PC-3 (cell line): ENCODE measurements at places on chromosomes 7 and 10. TPM values are rescaled to one million over a fixed set of nuclear protein-coding genes. Genes with fewer than 3 reads are reported as not detected.

The PALD1 gene
- 0.46 and 0.80 TPM in 2 replicates for total RNA-seq

The SPDYE2B gene
- not detected in 2 replicates for total RNA-seq

The FAM53B gene
- 16.5 and 19.4 TPM in 2 replicates for total RNA-seq

The AASS gene
- 0.91 and 1.3 TPM in 2 replicates for total RNA-seq

The IGFBP3 gene
- 120 and 136 TPM in 2 replicates for total RNA-seq

The LRRC61 gene
- 15.1 and 16.4 TPM in 2 replicates for total RNA-seq

The SEMA3A gene
- 13.7 and 16.9 TPM in 2 replicates for total RNA-seq

The CRTAC1 gene
- not detected in 2 replicates for total RNA-seq

The FAM13C gene
- total RNA-seq = 0.07 and 0.63 TPM in 2 replicates

The HOXA9 gene
- total RNA-seq = 69.0 and 85.3 TPM in 2 replicates

The STMP1 gene
- total RNA-seq = 7.1 and 8.8 TPM in 2 replicates

The OLAH gene
- not detected in 2 replicates for total RNA-seq

The SSC4D gene
- total RNA-seq = 0.86 and 1.3 TPM in 2 replicates

The TMEM178B gene
- 0.29 and 0.46 TPM in 2 replicates for total RNA-seq

The IL2RA gene
- not detected in 2 replicates for total RNA-seq

The CTAGE15 gene
- total RNA-seq = 0.29 and 1.3 TPM in 2 replicates

The CCDC71L gene
- 27.0 and 28.6 TPM in 2 replicates for total RNA-seq

The FKBP9 gene
- total RNA-seq = 62.3 and 63.4 TPM in 2 replicates

The TUBB8 gene
- total RNA-seq = not detected in 2 replicates

The NEUROD6 gene
- total RNA-seq = not detected in 2 replicates

The NKX2-3 gene
- total RNA-seq = 0.07 TPM in 1 of 2 replicates, not detected in the other

The BTAF1 gene
- total RNA-seq = 22.9 and 27.6 TPM in 2 replicates

The TMEM243 gene
- total RNA-seq = 16.6 and 18.8 TPM in 2 replicates

The DPYSL4 gene
- 10.2 and 10.9 TPM in 2 replicates for total RNA-seq

The ZMYND11 gene
- total RNA-seq = 17.0 and 17.1 TPM in 2 replicates

The PYROXD2 gene
- total RNA-seq = 3.1 and 9.4 TPM in 2 replicates

The RARRES2 gene
- 1.6 TPM in 1 of 2 replicates, not detected in the other for total RNA-seq

The HOGA1 gene
- total RNA-seq = 0.15 TPM in 1 of 2 replicates, not detected in the other

The IFIT5 gene
- total RNA-seq = 8.9 and 10.7 TPM in 2 replicates

The MKX gene
- total RNA-seq = 2.6 and 3.5 TPM in 2 replicates

The IRF5 gene
- total RNA-seq = 12.2 and 15.3 TPM in 2 replicates

The ANKRD1 gene
- 2.8 and 3.5 TPM in 2 replicates for total RNA-seq

The ANXA8L1 gene
- total RNA-seq = not detected in 2 replicates

The ACTR3C gene
- total RNA-seq = 7.8 and 10.8 TPM in 2 replicates

The C7orf57 gene
- 0.15 TPM in 1 of 2 replicates, not detected in the other for total RNA-seq

The OR6V1 gene
- not detected in 2 replicates for total RNA-seq

The ORAI2 gene
- 20.8 and 21.5 TPM in 2 replicates for total RNA-seq

The HOXA5 gene
- 7.0 and 7.5 TPM in 2 replicates for total RNA-seq

The CALHM1 gene
- not detected in 2 replicates for total RNA-seq

The SLC18A2 gene
- total RNA-seq = not detected in 2 replicates

The TRPV5 gene
- total RNA-seq = not detected in 2 replicates

The CFAP43 gene
- 0.17 and 0.44 TPM in 2 replicates for total RNA-seq

The FAM25C gene
- total RNA-seq = not detected in 2 replicates

The PHYH gene
- total RNA-seq = 4.4 and 13.2 TPM in 2 replicates

The IKZF1 gene
- not detected in 2 replicates for total RNA-seq

The SYT15B gene
- 0.06 TPM in 1 of 2 replicates, not detected in the other for total RNA-seq
